ENCODE measurements at places on chromosomes 1 and 21. TPM values are rescaled to one million over a fixed set of nuclear protein-coding genes. Genes with fewer than 3 reads are reported as not detected.
A peak's percentile ranks its signal among the peaks of the same experiment; 100 is the strongest.

ATP5IF1 gene
- total RNA-seq = 248 TPM

CD1B gene
- total RNA-seq = not detected

METTL25B gene
- 22.8 TPM for total RNA-seq

TRAF3IP3 gene
- total RNA-seq = 1.6 TPM

CA6 gene
- total RNA-seq = not detected

RNU1-4 gene
- under 0.01 TPM for total RNA-seq

MAD2L2 gene
- total RNA-seq = 117 TPM

ACTL8 gene
- not detected for total RNA-seq

MYBPH gene
- total RNA-seq = 62.2 TPM

GBP7 gene
- not detected for total RNA-seq

ASAP3 gene
- 0.60 TPM for total RNA-seq

GRCh38 chr1:226652613-226653012 is 86.5 kb downstream of the ITPKB start:
- DNase-seq = no peak

DNA sequence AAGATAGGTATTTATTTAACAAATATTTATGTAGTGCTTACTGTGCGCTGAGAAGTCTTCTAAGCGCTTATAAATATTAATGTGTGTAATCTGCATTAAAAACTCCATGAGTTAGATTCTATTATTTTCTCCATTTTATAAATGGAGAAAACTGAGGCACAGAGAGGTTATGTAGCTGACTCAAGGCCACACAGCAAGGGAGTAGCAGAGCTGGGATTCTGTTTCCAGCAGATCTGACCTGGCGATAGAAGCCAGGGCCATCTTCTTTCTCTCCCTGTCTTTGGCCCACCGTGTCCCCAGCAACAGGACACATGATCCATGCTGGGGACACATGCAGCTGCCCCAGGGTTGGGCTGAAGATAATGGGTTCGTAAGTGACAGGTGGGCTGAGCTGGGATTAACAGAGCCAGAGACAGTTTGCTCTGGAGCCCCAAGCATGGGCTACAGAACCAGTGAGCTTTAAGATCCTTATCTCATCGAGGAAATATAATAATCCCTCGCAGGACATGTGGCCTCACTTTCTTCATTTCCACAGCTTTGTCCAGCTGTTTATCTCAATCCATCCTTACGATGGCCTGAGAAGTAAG is 30.3 kb downstream of the IGSF21 start:
- DNase-seq = no peak

- DNase-seq = no peak
These were observed 11.9 kb downstream of the MX2 start for GRCh38 chr21:41373763-41374162.

DNA sequence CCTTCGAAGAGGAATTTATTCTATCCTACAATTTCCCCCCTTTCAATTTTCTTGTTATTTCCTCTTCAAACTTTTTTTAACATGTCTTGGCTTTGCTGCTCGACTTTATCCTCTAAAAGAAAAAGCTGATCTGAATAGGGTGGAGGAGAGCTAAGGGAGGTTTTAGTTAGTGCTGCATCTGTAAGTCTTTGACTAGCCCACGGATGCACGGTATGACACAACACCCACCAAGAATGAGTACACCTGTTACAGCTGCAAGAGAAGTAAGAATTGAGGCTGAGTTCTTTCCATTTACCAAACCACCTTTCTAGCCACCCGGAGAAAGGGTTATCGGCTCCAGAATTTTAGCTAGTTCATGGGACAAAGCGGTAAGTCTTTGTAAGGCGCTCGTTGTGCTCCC is 23.8 kb downstream of the SCCPDH start:
- no peak for DNase-seq

DNA sequence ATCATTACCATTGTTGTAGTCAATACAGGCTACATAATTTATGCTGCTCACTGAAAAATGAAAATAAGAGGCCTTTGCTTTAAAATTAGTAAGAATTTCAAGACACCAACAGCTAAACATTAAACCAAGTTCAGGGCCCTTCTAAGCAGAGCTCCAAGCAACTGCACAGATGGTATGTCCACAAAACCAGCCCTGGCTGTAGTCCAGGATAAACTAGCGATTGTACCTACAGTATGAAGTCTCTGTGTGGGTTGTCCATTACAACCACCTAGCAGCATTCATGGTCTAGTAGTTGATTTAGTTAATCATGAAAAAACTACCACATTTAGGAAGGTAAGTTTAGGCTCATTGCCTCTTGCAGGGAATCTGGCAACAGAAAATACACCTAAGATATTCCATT is 35.3 kb downstream of the CLCA4 start:
- DNase-seq = no peak

DNA sequence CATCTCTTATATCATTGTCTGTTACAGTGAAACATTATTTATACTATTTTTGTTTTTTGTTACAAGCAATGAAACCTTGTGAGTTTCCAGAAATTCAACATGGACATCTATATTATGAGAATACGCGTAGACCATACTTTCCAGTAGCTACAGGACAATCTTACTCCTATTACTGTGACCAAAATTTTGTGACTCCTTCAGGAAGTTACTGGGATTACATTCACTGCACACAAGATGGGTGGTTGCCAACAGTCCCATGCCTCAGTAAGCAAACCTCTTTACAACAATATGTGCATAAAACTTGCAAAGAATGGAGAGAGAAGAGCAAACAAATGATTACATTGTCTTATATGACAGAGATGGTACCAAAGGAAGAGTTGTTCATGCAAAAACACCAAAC is 22.4 kb downstream of the CFHR4 start:
- no peak for DNase-seq

DNA sequence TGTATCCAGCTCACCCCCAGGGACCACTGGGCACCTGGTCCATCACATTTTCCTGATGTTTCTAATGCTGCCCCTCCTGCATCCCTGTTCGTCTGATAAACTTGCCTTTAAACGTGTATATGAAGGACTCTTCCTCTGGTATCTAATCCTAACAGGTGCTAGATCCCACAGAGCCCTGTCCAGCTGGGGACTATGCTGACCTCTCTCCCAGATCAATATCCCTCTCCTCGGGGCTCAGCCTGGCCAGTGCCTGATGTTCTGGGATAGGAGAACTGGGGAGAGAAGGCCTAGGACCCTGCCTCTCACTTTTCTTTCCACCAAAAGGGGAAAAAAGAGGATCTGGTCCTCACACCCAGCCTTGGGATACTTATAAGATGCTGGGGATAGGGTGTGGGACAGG is 1.4 kb upstream of the SLC5A9 start:
- no peak for DNase-seq

DNA sequence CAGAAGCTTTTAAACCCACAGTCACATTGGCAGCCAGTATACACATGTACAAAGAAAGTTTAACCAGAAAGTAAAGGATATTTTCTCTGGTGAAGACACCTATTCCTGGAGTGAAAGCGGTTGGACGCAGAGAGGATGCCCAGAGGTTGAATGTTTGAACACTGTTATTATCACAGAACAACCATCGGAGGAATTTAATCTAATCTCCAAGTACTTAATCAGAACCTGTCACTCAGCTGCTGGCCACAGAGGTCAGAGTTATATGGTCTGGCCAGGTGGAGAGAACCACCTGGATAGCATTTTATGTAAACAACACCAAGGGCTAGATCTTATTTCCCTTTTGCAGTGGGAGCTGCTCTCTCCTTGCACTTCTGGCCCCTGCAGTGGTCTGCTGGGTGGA is 29.4 kb downstream of the SPATA46 start:
- DNase-seq = no peak

DNA sequence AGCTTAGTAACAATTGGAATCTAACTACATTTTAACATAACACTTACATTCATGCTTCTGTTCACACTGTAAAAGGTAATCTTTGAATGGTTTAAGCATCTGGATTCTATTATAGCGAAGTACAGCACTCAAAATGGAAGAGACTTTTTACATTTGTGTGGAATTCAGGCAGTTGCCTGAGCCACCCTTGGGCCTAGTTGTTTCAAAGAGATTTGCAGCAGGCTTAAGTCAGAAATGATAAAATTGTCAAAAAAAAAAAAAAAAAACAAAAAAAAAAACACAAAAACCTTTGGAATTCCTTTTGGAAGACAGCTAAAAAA is 199.9 kb downstream of the LYPLAL1 start:
- no peak for DNase-seq

- DNase-seq = no peak
These were observed 71.0 kb downstream of the AJAP1 start for GRCh38 chr1:4725416-4725815.

- no peak for DNase-seq
These were observed 16.6 kb downstream of the C21orf91 start for GRCh38 chr21:17802572-17802971.

DNA sequence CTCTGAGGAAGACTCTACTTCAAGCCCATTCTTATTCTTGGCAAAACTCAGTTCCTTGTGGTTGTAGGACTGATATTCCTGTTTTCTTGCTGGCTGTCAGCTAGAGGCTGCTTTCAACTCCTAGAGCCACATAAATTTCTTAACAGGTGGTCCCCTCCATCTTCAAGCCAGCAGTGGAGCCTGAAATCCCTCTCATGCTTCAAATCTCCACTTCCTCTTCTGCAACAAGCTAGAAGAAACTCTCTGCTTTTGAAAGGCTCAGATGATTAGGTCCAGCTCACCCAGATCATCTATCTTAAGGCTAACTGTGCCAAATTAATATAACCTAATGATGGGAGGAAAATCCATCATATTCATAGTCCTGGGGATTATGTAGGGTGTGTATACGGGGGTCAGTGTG is 43.2 kb upstream of the CD34 start:
- DNase-seq = peak; percentile 41

DNA sequence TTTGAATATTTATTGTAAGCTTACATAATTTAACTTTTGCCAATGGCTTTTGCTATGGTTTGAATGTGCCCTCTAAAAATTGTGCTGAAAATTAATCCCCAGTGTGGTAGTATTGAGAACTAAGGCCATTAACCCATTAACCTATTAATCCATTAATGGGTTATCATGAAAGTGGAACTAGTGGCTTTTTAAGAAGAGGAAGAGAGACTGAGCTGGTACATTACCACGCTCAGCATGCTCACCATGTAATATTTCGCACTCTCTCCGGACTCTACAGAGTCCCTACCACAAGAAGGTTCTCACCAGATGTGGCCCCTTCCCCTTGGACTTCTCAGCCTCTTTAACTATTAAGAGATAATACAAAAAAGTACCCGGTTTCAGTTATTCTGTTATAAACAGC is 164.4 kb upstream of the ZRANB2 start:
- no peak for DNase-seq

DNA sequence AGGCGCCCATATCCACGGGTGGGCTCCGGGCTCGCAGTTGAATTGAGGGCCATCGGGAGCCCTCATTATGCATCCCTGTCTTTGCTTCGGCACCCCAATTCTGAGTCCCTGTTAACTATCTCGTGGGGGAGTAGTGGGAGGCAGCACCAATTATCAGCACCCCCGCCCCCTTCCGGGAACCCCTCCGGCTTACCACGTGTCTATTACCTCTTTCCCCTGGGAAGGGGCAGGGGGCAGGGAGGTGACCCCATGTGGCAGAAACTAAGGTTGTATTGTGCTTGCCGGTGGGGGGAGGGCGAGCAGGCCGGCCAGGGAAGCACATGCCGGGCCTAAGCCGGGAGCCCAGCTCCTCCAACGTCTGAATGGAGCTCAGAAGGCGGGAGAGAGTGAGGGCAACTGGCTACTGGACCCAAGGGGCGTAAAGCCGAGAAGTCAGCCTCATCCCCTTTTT is 1.0 kb downstream of the LIN28A start:
- DNase-seq = no peak

- DNase-seq = no peak
These were observed 911.1 kb downstream of the KCNT2 start for GRCh38 chr1:195697130-195697529.

Measured in Karpas-422 (cell line).